LNCaP clone FGC (cell line): ENCODE measurements at places on chromosomes 1 and 21.

- DNase-seq, result no peak
Observed at GRCh38 chr1:59238333-59238934, 58.5 kb upstream of the FGGY start.

GRCh38 chr1:169844941-169845608 is 48.6 kb downstream of the SCYL3 start:
- no peak for DNase-seq

GRCh38 chr1:116531917-116532316 is 38.9 kb downstream of the CD58 start:
- DNase-seq, result no peak

DNA sequence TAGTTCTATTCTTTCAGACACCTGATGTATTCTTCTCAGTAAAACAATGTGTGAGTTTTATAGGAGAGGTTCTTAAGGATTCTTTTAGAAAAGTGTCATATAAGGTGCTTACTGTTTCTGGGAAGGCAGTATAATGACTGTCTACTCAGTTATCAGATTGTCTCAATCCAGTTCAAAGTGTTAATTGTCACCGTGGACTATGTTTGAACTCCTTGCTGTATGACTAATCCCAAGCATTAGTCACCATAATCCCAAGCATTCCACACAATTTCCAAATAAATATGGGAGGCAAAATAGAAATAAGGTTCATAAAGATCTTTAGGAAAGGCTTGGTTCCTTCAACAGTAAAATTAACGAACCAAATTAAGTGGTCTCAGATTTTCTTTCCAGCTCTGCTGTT is 342.1 kb upstream of the NR5A2 start:
- DNase-seq, result no peak

DNA sequence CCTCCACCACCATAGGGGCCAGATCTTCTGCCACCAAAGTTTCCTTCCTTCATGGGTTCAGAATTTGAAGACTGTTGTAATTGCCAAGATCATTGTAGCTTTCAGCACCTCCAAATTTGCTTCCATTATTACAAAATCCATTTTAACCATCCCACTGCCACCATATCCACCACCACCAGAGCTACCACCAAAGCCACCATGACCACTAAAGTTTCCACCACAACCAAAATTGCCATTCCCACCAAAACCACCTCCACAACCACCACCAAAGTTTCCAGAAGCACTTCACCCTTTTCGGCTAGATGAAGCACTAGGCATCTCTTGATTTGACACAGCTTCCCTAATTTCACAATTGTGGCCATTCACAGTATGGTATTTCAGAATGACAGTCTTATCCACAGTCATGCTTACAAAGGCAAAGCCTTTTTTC is 45.2 kb downstream of the SLC30A7 start:
- DNase-seq, result no peak

DNA sequence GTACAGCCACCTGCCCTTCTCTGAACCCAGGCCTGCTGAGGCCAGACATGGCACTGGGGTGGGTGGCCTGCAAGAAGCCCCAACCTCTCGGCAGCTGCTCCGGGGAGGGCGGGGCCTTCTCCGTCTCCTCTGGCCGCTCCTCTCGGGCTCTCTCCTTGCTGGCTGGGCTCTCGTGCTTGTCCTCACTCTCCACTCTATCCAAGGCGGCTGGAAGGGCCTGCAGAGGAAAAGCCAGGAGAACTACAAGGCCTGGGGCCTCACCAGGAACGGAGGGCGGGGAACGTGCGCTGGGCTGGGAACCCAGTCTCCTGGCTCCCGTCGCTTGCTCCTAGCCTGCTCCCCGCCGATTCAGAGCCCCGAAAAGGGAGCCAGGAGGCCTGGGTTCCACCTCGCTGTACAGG is 59.1 kb downstream of the CHD5 start:
- DNase-seq, result no peak

DNA sequence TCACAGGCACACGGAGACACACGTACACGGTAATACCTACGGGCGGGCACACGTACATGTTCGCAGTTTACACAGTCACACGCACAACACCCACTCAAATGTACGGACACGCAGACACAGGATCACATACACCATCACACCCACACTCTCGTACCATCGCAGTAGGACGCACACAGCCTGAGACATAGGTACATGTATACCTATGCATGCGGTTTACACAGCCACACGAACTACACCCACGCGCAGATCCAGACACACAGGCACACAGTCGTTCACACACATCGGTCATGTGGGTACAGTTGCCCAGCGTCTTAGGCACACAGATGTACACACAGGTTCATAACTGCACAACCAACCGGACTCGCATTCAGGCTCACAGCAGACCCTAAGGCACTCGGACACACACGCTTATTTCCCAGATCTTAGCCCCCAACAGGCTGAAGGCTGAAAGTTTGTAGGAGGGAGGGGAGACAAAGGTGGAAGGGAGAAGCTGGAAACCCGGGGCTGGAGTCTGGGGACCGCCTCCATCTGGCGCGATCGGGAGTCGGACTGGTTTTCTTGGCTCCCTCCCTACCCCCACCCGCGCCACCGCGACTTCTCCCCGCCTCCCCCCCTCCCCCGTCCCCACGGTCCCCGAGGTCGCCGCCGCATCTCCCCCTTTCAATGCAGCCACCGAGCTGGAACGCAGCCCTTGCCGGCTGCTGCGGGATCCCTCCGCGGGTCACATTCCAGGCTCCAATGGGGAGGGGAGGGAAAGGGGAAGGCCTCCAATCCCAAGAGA is 51.9 kb upstream of the SYNC start:
- no peak for DNase-seq

DNA sequence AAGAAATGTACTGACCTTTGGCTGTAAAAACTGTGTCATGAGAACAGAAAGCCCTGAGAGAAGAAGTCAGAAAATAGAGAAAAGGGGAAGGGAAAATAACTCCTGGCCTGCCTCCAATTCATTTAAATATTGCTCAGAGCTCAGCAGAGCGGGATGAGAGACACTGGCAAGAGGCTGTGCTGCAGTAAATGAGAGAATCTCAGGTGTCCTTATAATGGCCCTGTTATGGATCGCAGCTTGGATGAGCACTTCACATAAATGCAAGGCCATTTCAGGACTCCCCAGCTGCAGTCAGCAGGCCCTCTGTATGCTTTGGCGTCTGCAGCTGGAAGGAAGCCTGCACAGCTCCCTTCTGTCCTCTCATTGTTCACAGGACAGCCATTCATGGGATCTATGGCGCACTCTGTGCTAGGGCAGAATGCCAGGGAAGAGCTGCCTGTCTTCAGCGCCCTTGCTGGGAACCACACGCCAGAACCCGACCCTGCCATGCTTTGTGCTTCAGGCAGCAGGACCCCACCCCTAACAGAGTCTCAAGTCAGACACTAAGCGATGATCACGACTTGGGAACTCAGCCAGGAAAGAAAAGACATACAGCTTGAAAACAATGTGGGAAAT is 20.7 kb upstream of the ABCB10 start:
- DNase-seq, result peak; percentile 81

DNA sequence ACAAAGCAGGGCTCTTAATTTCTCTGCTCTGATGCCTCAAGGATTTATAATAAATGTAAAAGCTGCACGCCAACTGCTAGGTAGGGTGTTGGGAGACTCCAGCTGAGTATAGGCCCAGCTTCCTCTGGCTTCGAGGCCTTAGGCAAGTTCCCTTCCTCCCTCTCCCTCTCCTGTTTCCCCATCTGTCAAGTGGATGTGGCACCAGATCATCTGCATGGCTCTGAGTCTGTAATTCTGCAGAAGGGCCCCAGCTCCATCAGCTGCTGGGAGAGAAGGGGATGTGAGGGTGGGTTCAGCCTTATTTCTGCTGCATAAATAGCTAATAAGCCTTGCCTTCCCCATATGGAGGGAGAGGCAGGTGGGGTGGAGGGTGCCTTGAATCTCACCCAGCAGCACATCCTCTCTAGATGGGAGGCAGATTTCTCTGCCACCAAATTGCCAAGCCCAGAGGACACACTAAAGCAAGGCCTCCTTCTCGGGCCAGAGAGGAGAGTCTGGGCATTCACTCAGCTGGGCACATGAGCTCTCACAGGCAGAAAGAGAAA is 3.8 kb downstream of the TRIM62 start:
- DNase-seq, result no peak

DNA sequence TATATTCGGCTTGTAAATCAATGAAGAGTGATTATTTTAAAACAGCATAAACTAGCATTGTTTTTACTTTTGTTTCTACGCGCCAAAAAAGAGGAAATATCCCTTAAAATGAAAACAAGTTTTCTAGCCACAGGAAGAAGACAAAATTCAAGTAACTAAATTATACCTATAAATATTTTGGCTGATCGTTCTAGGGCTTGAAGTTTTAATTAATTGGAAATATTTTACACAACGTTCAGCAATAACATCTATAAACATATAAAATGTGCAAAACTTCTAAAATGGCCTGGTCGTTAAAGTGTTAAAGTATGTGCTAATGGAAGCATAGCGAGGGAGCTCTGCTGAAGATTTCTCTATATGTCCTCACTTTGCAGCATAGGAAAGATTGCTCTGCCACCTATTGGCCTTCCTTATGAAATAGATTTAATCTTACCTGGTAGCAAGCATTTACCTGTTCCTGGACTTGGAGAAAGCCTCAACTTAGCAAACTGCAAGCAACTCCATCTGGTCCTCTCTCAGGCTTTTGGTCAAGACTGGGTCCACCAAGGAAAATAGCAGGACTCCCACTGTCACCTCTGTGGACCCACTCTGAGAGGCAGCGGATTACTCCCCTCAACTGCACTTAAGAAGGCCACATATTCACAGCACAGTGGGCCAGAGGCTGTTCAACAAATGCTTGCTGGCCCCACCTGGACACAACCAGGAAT is 351.3 kb upstream of the RUNX1 start:
- DNase-seq, result peak; percentile 70

DNA sequence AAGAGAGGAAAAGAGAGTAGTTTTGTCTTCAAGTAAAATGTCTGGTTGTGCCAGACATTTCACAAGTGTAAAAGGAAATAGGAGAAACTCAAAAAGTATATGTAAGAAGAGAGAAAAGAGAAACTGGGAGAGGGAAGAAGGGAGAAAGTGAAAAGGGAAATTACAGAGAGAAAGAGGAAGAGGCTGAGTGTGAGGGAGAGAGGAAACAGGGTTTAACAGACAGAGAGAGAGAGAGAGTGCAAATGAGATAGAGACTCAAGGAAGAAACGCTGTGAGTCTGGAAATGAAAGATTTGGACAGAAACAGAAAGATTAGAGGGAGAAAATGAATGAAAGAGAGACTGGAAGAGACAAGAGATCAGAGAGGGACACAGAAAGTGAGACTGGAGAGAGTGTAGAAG is 806.2 kb downstream of the PLA2G4A start:
- no peak for DNase-seq

DNA sequence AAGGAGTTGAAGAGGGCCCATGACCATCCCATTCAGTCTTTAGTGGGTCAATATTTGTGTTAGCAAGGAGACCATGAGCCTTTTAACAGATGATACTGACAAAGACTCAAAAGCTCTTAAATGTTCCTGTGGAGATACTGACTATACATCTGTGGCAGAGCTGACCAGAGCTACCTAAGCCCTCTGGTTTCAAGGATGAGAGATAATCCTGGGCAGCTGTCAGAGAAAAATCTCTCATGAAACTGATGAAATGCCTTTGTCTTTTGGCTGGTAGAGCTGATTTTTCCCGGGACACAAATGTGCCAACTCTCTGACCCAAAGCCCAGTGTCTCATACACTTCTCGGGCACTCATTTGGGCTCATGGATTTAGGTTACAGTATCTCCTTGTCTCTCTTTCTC is 100.9 kb downstream of the XCL2 start:
- DNase-seq, result no peak

GRCh38 chr1:71834601-71835441 is 447.5 kb downstream of the NEGR1 start:
- DNase-seq, result no peak

GRCh38 chr1:94299627-94300553 is 62.5 kb upstream of the ARHGAP29 start:
- no peak for DNase-seq

DNA sequence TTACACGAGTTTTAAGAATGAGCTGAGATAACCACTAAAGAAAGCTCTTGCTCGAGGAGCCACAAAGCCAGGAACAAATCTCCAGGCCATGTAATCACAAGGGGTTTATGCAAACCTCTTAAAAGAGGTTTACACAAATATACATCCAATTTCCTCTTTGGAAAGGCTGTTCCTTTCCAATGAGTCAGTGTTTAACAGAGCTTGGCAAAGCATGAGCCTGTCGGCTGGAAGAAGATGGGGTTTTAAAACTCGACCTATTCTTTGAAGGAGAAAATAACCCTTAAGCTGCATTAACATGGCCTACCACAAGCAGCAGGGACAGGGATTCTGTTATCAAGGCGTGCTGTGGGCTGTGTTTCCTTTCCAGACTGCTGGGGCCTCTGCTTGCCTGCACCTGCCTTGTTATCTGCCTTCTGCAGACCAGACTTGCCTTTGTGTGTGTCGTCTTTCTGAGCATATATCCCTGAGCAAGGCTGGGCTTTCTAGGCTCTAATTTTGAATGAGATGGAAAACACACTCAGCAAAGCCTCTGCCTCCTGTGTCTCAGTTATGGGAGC is 40.6 kb upstream of the CYP2J2 start:
- peak; percentile 73 for DNase-seq

GRCh38 chr1:113259988-113260387 is 130.3 kb upstream of the MAGI3 start:
- DNase-seq, result no peak

GRCh38 chr1:161188381-161188780 is 10.5 kb downstream of the ADAMTS4 start:
- no peak for DNase-seq

GRCh38 chr1:155208541-155209311 is at the start of gene MTX1:
Gene MTX1 (plus strand): TSS chr1:155208695. CDS start chr1:155208805, 110 bp downstream.
- DNase-seq, result no peak

DNA sequence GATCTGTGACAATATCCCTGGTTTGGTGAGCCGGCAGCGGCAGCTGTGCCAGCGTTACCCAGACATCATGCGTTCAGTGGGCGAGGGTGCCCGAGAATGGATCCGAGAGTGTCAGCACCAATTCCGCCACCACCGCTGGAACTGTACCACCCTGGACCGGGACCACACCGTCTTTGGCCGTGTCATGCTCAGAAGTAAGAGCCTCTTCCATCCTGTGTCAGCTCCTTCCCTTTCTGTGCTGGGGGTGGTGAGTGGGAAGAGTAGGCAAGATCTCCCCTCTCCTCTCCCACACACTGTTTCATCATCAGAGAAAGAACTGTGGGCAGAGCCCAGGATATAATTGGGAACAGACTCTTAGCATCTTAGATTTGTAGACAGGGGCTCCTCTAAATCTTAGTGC is 6.1 kb downstream of the WNT2B start:
- no peak for DNase-seq

- DNase-seq, result no peak
Observed at GRCh38 chr1:160018900-160019299, 12.9 kb downstream of the PIGM start.

DNA sequence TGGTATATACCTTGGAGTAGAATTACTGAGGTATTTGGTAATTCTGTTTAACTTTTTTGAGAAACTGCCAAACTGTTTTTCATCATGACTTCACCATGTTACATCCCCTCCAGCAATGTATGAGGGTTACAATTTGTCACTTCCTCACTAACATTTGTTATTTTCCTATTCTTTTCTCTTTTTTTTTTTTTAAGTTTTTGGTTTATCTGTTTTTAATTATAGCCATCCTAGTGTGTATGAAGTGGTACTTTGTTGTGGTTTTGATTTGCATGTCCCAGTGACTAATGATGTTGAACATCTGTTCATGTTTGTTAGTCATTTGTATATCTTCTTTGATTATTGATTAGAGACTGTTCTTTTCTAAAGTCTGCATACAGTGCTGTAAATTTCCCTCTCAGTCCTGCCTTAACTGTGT is 147.3 kb downstream of the HS2ST1 start:
- no peak for DNase-seq
